Stimulated activated CD8-positive, alpha-beta memory T cell treated with anti-CD3 and anti-CD28 coated beads, Interleukin-2, amount 100 ng/mL, for 48 hours (primary cell): ENCODE measurements at places on chromosomes 7 and 10.
A peak's percentile ranks its signal among the peaks of the same experiment; 100 is the strongest.

- DNase-seq: no peak
Observed at GRCh38 chr10:64363687-64364086, 842.5 kb downstream of the REEP3 start.

DNA sequence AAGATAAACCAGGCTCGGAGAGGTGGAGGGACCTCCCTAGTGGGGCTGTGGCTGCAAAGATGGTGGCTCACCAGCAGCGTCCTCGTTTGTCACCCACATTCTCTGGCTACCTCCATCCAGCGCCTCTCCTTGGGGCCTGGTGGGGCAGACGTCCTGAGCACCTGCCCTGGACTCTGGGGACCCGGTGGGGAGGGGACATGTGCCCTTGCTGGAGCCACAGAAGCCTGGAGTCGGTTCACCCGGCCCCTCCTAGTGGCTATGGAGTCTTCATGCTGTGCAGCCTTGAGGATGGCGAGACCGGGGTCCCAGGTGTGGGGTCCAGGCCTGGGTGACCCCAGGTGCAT lies 14.5 kb downstream of the TTYH3 start:
- DNase-seq: no peak

- no peak for DNase-seq
Observed at GRCh38 chr10:7558036-7558435, 108.7 kb downstream of the ITIH5 start.

- no peak for DNase-seq
Observed at GRCh38 chr7:4937411-4937810, 21.6 kb downstream of the MMD2 start.

DNA sequence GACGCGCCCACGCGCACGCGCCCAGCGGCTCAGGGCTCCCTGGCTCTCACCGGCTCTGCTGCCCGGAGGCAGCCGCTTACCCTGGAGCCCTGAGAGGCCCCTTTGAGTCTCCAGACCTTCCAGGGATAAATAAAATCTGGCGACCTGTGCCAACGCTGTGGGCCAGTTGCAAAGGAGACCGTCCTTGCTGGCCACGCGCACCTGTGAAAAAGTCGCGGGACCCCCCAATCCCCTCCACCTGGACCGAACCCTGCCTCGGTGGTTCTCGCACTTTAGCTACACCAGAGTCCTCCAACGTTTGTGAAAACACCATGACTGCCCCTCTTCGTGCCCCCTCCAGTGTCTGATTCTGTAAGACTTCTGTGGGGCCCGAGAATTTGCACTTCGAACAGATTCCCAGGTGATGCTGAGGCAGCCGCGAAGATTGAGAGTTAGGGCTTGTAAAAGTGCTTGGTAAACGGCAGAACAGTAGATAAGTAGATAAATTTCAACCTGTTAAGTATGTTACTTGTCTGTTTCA lies 102.4 kb upstream of the SVIL start:
- peak; percentile 15 for DNase-seq

DNA sequence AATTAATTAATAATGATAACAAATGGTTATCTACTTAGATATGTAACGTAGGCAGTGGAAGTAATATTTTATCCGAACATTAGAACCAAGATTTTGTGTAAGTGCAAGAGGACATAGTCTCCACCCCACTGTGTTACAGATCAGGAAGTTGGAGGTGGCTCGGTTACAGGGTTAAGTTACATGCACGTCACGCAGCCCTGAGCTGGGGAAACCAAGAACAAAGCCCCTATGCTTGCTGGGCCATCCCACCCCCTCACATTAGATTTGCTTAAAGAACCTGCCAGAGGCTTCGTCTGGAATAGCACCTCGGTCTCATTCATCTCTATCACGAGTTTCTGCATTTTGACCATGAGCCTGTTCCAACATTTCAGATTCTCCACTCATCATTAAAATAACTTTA lies 214.1 kb downstream of the ADARB2 start:
- no peak for DNase-seq

- DNase-seq: no peak
Observed at GRCh38 chr7:139773371-139773770, 4.4 kb downstream of the HIPK2 start.

GRCh38 chr7:2123360-2123759 lies 109.4 kb downstream of the MAD1L1 start:
- DNase-seq: no peak

DNA sequence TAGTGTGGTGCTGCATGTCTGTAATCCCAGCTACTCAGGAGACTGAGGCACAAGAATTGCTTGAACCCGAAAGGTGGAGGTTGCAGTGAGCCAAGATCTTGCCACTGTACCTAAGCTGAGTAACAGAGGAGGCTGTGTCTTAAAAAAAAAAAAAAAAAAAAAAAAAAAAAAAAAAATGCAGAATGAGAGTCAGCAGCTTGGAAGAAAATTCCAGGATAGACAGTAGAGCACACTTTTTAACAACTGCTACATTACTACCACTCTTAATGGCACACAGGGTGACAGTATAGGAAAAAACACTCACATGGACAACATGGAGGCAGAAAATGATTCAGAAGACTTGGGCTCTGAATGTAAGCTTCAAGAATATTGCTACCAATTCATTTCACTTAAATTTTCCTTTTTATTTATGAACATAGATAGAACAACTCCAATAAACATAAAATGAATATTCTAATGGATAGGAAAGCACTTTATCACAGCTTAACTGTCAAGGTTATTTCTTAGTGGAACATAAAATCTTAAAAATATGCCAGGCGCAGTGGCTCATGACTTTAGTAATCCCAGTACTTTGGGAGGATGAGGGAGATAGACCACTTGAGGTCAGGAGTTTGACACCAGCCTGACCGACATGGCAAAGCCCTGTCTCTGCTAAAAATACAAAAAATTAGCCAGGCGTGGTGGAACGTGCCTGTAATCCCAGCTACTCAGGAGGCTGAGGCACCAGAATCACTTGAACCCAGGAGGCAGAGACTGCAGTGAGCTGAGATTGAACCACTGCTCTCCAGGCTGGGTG lies 31.5 kb downstream of the CHCHD3 start:
- no peak for DNase-seq

DNA sequence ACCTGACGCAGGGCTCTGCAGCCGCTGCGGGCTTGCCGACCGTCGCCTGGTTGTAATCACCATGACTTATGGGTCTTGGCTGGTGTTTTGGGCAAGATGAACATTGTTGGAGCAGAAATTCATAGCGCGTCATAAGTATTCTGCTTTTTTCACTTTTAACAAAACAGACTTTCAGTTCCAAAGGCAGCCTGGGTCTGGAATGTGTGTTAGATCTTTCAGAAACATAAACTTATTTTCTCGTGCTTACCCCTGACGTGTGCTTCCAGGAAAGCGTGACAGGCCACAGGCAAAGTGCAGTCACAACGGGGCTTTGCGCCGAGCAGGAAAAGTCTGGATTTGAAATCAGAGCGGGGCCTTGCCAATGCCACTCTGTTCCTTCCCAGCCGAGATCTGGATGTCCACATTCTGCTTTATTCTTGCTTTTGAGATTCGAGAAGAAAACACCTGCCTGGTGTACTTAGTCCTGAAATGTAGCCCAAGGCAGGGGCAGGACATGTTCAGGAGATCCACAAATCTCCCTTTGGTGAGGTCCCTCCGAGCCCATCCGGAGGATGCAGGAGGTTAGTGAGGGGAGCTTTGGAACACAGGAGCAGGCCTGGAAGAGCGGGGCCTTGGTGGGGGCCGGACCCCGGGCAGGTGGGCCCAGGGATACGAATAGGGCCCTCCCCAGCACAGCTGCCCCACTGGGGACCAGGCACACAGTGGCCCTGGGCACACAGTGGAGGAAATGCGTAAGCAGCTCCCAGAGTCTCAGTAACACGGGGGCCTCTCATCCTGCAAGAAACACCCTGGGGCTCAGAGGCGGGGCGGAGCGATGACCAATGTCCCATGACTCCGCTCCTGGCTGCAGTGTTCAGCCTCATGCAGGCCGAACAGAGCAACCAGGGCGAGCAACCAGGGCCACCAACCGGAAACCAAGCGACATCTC lies 49.5 kb upstream of the EBF3 start:
- no peak for DNase-seq

GRCh38 chr10:45423976-45424499 lies 50.0 kb downstream of the ALOX5 start:
- no peak for DNase-seq

DNA sequence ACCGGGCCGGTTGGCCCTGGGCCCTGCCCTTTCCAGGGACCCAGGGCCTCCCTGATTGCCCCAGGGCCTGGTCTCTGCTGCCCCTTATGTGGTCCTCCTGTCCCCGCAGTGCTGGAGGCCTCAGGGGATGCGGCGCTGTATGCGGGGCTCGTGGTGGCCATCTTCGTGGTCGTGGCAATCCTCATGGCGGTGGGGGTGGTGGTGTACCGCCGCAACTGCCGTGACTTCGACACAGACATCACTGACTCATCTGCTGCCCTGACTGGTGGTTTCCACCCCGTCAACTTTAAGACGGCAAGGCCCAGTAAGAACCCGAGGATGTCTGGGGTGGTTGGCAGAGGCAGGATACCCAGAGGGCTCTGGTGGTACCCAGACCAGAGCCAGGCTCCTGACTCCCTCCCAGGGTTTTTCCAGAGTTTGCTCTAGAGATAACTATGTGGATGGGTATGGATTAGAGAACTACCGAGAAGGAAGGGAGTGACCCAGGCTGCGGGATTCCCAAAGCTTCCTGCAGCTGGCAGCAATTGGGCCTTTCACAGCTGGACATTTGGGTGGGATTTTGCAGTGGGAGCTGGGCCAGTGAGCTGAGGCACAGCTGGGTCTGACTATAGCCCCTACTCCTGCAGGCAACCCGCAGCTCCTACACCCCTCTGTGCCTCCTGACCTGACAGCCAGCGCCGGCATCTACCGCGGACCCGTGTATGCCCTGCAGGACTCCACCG lies 28.1 kb upstream of the SLC29A3 start:
- DNase-seq: no peak

- DNase-seq: no peak
Observed at GRCh38 chr7:70383066-70383782, 748.7 kb upstream of the GALNT17 start.

GRCh38 chr10:122499491-122499941 lies 38.2 kb downstream of the HTRA1 start:
- DNase-seq: no peak

DNA sequence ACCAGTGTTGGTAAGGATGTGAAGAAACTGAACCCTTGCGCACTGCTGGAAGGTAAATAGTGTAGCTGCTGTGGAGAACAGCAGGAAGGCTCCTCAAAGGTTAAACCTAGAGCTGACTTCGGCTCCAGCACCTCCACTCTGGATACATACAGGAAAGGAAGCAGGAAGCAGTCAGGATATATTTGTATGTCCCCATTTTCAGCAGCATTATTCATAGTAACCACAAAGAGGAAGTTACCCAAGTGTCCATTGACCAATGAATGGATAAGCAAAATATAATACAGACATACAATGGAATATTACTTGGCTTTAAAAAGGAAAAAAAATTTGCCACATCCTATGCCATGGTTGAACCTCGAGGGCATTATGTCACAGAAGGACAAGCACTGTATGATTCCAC lies 15.0 kb downstream of the RET start:
- no peak for DNase-seq

DNA sequence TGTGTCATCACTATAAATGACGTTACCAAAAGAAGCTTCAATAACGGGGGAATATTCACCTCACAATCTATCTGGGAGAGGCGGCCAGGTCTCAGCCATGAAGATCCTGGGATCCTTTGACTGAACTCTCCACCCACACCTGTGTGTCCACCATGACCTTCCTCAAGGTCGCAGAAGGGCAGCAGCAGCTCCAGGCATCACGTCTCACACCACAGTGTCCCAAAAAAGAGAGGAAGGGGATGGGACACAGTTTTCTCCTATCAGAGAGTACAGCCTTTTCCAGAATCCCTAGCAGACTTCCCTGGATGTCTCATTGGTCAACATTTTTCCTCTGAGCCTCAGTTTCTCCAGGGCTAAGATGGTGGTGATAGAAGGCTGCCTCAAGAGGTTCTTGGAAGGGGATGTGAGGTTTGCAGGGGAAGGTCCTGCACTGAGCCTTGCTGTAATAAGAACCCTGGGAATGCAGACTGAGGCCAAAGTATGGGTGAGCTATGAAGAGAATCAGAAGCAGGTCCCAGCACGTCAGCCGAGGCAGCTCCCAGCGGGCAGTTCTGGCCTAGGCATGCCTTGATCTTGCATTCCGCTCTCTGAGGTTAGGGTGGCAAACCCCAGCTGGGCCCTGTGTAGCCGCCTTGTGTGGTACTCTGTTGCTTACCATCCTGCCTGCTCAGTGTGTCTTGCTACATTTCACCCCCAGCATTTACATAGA lies 63.8 kb downstream of the COL26A1 start:
- no peak for DNase-seq

- DNase-seq: peak; percentile 86
Observed at GRCh38 chr10:100529475-100530298, at the start of gene NDUFB8. Gene NDUFB8 (minus strand): TSS chr10:100529871. CDS start chr10:100529851, 20 bp downstream.

GRCh38 chr7:146119002-146119401 lies 2.4 kb downstream of the CNTNAP2 start:
- no peak for DNase-seq

- DNase-seq: no peak
Observed at GRCh38 chr10:74081192-74081803, 69.3 kb downstream of the AP3M1 start.

- DNase-seq: no peak
Observed at GRCh38 chr7:98613601-98614425, 3.3 kb upstream of the NPTX2 start.

- no peak for DNase-seq
Observed at GRCh38 chr7:149475121-149476045, 14.5 kb upstream of the ZNF777 start.

DNA sequence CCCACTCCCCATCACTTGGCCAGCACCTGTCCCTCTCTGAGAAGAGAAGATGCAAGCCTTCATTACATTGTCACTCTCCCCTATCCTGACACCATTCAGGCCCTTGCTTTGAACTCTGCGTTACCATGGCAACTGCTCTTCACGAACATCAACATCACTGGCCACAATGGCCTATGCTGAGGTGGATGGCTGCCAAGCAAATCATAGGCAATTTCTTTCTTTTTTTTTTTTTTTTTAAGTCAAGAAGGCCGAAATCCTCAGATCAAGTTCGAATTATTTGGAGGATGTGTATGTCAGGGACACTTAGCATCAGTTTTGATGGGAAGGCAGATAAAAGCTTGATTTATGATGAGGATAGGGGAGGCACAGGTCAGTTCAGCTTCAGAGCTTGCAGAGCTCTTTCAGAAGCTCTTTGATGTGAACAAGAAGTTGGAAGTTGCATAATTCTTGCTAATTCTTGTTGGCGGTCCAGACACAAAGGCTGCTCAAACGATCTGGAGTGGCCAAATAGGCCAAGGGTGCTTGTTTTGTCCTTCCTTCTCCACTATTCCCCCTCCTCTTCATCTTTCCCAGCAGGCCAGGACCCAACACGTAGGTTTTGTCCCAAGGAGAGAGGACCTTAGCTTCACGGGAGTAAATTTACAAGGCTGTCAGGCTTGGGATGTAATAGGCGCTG lies 179.9 kb upstream of the NPVF start:
- no peak for DNase-seq

- no peak for DNase-seq
Observed at GRCh38 chr10:110980807-110981206, 61.4 kb downstream of the SHOC2 start.

DNA sequence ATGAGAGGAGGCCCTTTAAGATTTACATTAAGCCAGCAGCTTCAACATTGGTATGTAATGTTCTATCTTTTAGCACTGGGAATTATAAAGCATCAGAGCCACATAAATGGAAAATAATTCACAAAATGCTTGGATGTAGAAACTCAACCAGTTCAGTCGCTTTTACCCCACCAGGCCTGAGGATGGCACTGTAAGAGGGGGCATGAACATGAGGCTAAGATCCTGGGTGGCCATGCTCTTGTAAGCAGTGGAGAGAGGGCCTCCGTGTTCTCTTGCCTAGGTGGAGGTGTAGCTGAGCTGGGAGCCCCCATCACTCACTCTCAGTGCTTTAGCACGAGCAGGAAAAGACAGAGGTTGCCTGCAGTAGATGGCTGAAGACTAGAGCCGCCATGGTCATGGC lies 238.8 kb downstream of the FANK1 start:
- DNase-seq: no peak
